ENCODE measurements at places on chromosomes 13 and 19.

- DNase-seq = no peak
Observed at GRCh38 chr19:19636573-19637185, 6.8 kb downstream of the GMIP start.

- DNase-seq = no peak
Observed at GRCh38 chr13:26618726-26619125, 61.2 kb downstream of the WASF3 start.

GRCh38 chr13:99265162-99265800 is 7.1 kb upstream of the GPR18 start:
- no peak for DNase-seq

DNA sequence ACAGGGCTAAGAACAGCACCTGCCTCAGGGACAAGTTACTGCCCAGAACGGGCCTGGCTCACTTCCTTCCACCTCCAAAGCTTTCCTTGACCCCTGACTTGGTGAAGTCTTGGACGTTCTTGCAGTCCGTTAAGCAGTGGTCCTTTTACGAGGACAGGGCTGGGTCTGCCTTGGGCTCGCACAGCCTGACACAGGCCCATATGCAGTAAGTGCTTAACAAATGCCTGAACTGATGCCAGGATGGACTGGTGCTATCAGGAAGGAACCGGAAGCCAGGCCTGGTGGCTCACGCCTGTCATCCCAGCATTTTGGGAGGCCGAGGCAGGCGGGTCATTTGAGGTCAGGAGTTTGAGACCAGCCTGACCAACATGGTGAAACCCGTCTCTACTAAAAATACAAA is 1.8 kb upstream of the PLK5 start:
- DNase-seq = no peak

DNA sequence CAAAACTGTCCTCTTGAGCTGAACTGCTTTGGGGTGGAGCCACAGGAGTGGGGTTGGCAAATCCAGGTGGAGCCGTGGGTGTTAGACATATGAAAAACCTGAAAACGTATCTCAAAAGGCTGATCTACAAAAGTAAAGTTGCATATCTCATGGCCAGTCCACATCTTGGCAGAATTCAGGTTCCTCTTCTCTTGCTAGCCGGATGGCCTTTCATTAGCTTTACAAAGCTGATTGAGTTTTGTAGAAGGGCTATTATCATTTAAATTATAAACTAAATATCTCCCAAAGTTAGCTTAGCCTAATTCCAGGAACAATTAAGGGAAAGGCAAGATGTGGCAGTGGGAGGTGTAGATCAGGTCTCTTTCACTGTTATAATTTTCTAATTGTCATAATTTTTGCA is 1427.7 kb downstream of the EFNB2 start:
- no peak for DNase-seq

- DNase-seq = no peak
Observed at GRCh38 chr13:78309497-78310180, 293.7 kb downstream of the POU4F1 start.

DNA sequence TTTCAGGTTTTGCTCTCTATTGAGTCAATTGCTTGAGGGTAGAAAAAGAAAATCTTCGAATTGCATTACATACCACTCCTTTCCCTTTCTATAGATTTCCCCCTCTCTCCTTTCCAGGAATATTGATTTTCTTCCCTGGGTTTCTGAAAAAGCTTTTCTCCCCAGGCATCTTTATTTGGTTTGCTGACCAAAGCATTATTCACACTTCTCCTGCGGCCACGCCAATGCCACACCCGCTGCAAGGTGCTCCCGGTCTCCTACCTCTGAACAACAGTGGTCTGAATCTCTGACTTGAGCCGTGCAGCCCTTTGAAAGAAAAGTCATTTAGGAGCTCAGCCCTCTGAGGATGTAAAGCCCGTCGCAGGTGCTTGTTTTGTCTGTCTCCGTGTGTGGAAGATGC is 350.9 kb upstream of the TMTC4 start:
- no peak for DNase-seq

GRCh38 chr13:71254384-71254783 is 612.6 kb downstream of the DACH1 start:
- DNase-seq = no peak

DNA sequence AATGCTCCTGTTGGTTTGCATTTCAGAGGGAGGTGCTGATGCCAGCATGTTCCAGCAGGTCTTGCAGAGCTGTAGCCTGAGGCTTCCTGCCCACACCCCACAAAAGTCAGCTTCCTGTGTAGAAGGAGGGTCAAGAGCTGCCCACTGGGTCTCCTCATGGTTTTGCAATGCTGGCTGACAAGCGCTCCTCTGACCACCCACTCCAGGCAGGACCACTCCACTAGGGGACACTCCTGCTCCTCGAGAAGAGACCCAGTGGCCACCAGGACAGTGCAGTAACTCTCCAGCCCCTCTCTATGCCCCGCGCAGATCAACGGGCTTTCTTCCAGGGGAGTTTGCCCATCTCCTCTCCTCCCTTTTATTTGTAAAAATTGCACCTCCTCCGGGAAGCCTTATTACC is 72.9 kb upstream of the UQCRFS1 start:
- no peak for DNase-seq

GRCh38 chr13:44770951-44771350 is 194.8 kb upstream of the TSC22D1 start:
- DNase-seq = no peak

DNA sequence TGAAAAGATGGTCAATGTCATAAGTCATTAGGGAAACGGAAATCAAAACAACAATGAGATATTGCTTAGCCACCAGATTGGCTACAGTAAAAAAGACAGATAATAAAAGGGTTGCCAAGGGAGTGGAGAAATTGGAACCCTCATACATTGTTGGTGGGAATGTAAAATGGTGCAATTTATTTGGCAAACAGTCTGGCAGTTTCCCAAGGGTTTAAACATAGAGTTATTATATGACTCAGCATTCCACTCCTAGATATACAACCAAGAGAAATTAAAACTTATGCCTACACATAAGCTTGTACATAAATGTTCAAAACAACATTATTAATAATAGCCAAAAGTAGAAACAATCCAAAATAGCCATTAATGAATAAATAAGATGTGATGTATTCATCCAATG is 9.9 kb upstream of the ZNF227 start:
- DNase-seq = no peak

Data from stimulated activated CD4-positive, alpha-beta T cell treated with anti-CD3 and anti-CD28 coated beads, TNF-alpha, amount 100 ng/mL, for 4 hours (primary cell).